Activated CD8-positive, alpha-beta memory T cell treated with anti-CD3 and anti-CD28 coated beads, Interleukin-2, amount 50 U/mL, for 48 hours (primary cell): ENCODE measurements at places on chromosomes 1 and 21.

- DNase-seq: no peak
Observed at GRCh38 chr1:219478811-219479210, 134.1 kb downstream of the ZC3H11B start.

DNA sequence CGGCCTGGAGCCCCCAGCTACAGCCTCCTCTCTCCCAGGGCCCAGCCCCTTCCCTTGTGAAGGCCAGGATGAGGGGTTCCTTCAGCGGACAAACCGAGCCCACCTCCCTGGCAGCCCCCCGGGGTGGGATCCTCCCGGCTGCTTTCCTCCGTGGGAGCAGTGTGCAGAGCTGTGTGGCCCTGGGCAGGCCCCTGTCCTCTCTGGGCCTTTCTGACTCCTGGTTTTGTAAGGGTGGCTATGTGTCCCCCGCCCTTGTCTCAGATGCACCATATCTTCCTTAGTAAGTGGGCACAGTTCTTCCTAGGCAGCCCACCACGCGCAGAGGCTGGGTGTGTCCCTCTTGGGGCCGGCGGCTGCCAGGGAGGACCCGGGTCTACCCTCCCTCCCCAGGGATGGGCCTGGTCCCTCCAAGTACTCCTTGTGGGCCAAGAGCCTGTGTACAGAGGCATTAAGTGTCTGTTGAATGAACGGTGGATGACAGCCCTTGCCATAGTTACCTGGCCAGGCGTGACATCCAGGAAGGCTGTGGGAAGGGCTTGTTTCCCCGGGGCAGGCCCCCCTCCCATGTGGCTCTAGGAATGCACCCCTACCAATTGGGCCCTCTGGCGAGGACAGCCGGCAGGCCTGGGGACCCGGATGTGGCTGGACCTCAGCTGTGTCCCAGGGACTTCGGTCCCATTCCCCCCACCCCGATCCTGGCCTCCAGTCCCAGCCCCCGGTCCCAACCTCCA is 3.8 kb downstream of the SMIM1 start:
- no peak for DNase-seq

GRCh38 chr1:160942926-160943325 is 11.7 kb downstream of the ITLN2 start:
- no peak for DNase-seq

DNA sequence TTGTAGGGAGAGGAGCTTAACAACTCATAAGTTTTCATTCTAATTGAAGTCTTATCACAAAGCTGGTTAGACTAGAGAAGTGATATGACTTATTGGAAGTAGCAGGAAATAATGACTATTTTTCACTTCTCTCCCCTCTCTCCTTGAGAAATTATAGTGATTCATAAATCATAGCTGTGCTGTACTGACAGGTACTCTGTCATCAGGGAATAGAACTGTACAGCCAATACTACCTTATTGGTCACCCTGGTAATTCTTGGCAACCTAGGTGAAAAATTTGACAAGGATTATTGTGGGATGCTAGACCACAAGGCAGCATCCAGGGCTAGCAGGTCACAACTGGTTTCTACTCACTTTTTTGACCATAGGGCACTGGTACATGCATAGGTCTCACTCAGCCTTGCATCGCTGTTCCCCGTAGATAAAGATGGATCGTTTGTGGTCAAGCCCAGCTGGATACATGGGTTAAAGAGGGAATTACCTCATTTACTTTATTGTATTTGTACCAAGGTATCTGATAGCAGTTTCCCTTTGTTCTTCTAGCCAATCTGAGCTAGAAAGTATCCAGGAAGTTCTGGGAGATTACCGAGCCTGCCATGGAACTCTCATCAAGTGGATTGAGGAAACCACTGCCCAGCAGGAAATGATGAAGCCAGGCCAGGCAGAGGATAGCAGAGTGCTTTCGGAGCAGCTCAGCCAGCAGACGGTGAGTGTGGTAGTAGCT is 113.6 kb downstream of the MACF1 start:
- no peak for DNase-seq

- no peak for DNase-seq
Observed at GRCh38 chr1:39802496-39803260, 14.0 kb upstream of the BMP8B start.

- DNase-seq: no peak
Observed at GRCh38 chr1:64687725-64688327, 57.0 kb upstream of the RAVER2 start.

DNA sequence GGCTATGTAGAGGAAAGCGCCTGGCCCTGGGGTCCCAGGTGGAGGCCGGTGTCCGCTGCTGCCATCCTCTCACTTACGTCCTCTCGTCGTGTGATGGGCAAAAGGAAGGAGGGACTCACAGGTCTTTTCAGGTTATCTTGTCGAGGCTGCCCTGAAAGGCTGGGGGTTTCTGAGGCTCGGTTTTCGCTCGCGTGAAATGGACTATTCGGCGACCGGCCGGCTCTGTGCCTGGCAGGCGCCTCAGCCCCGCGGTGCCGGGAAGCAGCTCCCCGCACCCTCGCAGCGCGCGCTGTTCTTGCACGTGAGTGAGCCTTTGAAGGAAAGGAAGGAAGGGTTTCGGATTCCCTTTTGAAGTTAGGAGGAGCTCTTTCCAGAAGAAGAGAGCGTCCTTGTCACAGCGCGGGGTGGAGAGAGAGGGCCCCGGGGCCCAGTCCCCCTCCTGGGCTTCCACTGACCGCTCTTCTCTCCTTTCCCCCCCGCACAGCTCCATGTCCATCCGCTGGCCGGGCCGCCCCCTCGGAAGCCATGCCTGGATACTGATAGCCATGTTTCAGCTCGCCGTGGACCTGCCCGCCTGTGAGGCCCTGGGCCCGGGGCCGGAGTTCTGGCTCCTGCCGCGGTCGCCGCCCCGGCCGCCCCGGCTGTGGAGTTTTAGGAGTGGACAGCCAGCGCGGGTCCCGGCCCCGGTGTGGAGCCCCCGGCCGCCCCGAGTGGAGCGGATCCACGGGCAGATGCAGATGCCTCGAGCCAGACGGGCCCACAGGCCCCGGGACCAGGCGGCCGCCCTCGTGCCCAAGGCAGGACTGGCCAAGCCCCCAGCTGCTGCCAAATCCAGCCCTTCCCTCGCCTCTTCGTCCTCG is 57.2 kb downstream of the AJAP1 start:
- DNase-seq: no peak

- DNase-seq: no peak
Observed at GRCh38 chr1:38028671-38029070, 16.1 kb downstream of the UTP11 start.

DNA sequence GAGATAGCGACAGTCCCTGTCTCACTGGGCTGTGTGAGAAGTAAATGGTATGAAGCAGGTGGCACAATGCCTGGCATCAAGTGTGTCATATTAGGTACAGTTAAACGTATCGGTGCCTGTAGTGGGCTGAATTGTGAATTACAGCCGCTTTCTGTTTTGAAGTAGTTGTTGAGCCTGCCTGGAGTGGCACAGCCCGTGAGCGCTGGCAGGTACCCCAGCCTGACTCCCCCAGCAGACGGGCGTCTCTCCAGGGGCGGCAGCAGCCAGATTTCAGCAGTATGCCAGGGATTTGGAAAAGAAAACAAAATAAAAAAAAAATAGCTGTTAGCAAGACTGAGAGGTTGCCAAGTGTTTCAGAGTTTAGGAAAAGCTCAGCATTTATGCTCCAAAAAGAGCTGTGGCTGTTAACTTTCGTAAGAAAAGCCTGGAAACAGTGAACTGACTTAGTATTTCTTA is 26.6 kb upstream of the GPR153 start:
- no peak for DNase-seq

DNA sequence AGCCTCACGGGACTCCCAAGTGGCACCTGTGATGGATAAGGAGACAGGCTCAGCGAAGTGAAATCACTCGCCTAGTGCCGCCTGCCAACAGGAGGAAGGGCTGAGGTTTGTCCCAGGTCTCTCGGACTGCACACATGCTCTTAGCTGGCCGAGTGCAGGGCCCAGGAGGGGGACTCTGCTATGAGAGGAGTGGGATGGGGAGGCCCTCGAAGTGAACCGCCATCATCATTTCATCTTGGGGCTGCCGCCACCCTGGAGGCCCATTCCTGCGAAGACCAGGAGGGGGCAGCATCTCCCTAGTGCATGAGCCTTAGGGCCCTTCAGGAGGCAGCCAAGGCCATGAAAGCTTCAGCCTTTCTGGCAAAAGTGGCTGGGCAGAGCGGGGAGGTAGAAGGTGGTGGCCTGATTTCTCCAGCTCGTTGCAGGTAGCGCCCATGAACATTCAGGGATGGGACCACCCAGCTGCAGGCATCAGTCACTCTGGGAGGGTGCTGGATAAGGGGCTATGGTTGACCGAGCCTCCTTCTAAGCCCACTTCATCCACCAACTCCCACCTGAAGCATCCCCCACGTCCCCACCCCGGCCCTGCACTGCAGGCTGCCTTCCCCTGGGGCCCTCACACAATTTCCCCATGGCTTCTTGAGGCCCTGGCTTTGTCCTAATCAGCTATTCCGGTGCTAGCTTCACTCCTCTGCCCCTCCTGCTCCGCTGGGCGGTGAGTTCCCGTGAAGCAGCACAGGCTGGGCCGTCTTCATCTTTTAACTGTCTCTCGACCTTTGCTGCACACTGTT is 17.2 kb upstream of the RASSF5 start:
- peak; percentile 90 for DNase-seq

- no peak for DNase-seq
Observed at GRCh38 chr21:37554661-37555379, 188.2 kb downstream of the DYRK1A start.

DNA sequence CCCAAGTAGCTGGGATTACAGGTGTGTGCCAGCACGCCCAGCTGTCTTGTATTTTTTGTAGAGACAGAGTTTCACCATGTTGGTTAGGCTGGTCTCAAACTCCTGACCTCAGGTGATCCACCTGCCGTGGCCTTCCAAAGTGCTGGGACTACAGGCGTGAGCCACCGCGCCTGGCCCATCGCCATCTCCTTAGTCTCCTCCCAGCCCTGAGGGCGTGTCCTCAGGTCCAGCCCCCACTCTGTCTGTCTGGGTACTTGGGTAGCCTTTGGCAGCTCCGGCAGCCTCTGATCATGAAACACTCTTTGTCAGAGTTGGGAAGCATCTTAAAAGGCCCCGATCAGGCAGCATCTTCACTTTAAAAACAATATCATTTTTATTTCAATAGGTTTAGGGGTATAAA is 90.3 kb upstream of the DISP3 start:
- DNase-seq: no peak

GRCh38 chr1:159203610-159204009 is 1.1 kb upstream of the ACKR1 start:
- DNase-seq: no peak

DNA sequence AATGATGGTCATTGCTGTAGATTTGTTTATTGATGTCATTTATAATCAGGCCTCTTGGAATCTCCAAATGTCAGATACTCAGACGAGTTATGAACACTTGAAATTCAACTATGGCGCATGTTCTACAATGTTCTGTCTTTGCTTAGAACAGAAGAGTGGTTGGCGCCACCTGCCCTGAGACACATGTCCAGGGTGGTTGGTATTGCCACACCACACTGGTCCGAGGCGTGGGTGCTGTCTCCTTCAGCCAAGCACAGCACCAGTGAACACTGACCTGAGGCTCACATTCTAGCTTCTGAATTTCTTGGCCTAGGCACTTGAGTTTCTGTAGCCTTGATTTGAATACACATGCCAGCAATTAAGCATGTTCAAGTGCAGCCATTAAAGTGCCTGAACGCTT is 10.1 kb upstream of the BMP8A start:
- no peak for DNase-seq

DNA sequence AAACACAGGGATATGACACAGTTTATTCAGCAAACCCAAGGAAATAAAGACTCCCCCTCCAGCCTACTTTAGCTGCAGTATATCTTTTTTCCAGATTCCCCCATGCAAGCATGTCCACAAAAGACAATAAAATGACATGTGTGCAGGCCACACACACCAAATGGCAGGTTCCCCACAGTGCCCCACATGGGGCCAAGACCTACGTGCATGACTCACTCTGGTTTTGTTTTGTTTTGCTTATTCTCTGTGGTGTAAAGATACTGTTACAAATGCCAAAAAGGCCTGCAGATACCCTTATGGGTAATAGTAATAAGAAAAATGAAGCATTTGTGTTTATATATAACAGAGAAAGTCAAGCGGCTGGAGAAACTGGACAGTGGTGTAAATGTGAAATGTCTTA is 71.6 kb downstream of the RD3 start:
- DNase-seq: no peak

DNA sequence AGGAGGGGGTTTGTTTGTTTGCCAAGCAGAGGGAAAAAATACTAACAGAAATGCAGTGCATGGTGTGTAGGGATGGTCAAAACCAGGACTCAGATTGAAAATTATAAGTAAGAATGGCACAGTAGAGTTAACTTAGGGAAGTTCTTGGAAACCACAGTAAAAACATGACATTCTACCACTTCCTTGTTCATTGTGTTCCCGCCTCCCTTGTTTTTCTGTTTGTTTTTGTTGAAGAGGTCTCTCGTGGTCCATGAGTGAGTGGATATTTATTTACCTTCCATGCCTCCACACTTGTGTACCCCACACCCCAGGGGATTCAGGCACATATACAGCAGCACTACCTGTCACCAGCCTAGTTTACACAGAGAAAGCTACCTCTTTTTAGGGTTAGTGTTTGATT is 69.6 kb downstream of the OLFML2B start:
- no peak for DNase-seq

- DNase-seq: no peak
Observed at GRCh38 chr21:25273959-25274358, 333.3 kb downstream of the MRPL39 start.

GRCh38 chr1:175405766-175406165 is 213.2 kb upstream of the KIAA0040 start:
- no peak for DNase-seq

DNA sequence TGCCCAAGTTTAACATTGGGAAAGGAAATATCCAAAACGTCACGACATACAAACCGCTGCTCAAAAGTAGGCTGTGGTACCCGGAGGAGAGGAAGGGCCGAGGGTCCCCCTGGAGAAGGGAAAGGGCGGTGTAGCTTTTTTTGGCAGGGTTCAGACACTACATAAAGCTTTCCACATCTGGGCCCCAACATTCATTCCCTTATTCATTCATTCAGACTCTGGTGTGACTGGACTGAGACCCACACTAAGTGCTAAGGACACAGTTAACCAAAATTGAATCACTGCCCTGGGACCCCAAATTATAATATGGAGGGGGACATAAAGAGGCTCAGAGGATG is 10.3 kb upstream of the COL8A2 start:
- DNase-seq: no peak

DNA sequence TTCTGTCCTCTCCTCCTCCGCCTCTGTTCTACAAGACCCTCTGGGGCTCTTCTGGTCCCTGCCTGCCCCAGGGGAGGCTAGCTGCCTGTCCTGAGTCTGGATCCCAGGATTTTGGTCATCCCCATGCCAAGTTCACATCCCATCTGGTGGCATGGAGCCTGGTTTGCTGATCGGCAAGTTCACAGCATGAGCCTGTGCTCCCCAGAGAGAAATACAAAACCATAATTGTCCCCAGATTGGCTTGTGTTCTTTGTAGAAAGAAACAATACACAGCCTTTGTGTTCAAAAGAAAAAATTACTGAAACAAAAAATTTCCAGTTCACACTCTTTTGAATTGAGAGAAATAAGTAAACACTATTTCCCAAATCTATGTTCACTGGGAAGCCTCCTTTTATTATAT is 149.4 kb upstream of the ZC3H12A start:
- DNase-seq: no peak

- DNase-seq: no peak
Observed at GRCh38 chr1:45643978-45644377, 20.1 kb upstream of the CCDC17 start.

GRCh38 chr21:44920694-44921604 is at the start of gene ITGB2:
ITGB2 (minus strand) TSS chr21:44920899; CDS start chr21:44910782, 10,117 bp downstream.
- peak; percentile 83 for DNase-seq

GRCh38 chr21:36728371-36729111 is 29.6 kb downstream of the SIM2 start:
- DNase-seq: no peak

GRCh38 chr1:204075139-204075521 is 2.2 kb downstream of the SOX13 start:
- no peak for DNase-seq
